ENCODE measurements at places on chromosomes 3 and 15.
A peak's percentile ranks its signal among the peaks of the same experiment; 100 is the strongest.

DNA sequence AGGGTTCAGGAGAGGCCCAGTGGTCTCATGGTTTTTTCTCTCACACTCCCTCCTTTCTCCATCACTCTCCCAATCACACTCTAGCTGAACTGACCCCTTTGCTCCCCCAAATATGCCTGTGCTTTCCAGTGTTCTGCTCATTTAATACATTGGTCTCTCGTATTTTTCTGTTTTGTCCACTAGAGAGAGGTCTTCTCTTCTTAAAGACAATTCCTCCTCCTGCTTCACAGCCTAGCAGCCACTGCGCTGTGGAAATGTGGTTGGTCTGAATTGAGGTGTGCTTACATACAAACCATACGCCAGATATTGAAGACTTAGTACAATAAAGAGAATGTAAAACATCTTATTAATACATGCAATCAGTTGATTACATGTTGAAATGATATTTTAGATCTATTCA is 60.6 kb upstream of the XCR1 start:
- no peak for DNase-seq

GRCh38 chr3:155676252-155676981 is 68.5 kb downstream of the PLCH1 start:
- DNase-seq, result no peak

GRCh38 chr15:39127151-39127790 is 453.6 kb upstream of the THBS1 start:
- DNase-seq, result no peak

GRCh38 chr3:37400355-37400754 is 226.0 kb upstream of the LRRFIP2 start:
- no peak for DNase-seq

- DNase-seq, result no peak
Measured at GRCh38 chr15:64985366-64986033, 4.2 kb downstream of the SPG21 start.

GRCh38 chr3:171123915-171124314 is 97.4 kb upstream of the SLC2A2 start:
- no peak for DNase-seq

DNA sequence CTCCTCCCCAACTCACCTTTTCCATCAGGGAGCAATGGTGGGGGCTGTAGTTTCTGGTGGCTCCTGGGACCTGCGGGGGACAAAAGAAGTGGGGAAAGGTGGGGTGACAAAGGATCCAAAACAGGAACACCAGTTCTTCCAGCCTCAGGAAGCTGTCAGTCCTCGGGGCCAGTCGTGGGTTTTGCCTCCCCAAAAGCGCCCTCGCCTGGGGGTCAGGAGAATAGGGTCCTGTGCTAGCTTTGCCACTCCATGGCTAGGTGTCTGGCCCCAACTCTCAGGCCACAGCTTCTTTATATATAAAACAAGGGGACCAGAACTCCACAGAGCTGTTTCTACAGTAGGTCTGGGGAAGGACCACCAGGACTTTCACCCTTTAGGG is 4.0 kb downstream of the CCDC9B start:
- DNase-seq, result no peak

DNA sequence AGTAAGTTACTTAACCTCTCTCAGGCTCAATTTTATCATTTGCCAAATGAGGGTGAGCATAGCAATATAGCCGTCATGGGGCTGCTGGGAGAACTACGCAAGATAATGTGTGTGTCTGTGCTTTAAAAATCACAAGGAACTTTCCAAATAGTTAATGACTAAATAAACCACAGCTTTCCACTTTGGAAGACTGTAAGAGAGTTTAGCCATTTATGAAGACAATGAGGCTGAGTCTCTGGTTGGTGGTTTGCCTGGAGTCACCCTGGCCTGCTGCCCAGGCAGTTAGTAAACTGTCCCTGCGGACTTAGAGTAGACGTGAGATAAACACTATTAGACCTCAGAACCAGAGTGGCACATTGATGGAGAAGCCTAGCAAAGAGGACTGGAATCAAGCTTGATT is 357.7 kb downstream of the CLSTN2 start:
- no peak for DNase-seq

DNA sequence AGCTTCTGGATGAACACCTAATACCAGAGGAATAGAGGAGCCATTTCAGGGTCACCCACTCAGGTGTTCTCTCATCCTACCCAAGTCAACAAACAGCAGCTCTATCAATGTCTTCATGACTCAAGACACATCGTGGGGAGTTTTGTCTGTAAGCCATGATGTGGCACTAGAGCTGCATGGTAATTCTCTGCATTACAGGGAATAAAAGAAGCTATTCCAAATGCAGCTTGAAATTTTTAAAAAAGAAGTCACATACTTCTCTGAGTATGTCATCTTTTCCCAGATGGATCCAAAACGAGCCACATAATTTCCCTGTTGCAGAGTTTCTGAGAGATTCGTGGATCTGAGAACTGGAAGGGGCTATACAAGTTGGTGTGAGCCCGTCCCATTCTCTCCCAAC is 6.1 kb upstream of the THSD4 start:
- DNase-seq, result no peak

GRCh38 chr15:98853617-98854420 is 153.8 kb downstream of the PGPEP1L start:
- no peak for DNase-seq

DNA sequence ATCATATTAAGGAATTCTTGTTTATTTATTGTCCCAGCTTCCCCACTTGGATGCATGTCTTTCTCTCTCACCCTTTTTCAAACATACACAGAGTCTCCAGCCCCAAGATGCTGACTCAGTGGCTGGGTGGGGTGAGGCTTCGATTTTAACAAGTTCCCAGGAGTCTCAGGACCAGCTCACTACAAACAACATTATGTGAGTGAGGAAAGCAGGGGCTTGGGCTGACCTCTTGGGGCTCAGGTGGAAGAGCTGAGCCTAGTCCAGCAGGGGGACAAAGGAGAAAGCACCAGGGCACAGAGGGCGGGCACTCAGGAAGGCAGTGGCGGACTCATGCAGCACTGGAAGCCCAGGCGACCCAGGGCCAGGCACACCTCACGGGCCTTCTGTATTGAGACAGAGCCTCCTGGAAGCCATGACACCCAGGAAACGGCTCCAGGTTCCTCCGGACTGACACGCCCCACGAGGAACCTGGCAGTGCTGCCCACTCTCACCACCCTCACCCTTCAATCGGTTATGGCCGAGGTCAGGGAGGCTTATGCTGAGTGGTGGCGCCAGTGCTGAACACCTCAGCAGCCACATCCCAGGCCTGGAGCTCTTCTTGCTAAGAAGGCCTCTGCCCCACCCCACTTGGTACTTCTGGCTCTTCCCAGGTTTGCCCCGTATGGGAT is 97.4 kb downstream of the LRIG1 start:
- no peak for DNase-seq

DNA sequence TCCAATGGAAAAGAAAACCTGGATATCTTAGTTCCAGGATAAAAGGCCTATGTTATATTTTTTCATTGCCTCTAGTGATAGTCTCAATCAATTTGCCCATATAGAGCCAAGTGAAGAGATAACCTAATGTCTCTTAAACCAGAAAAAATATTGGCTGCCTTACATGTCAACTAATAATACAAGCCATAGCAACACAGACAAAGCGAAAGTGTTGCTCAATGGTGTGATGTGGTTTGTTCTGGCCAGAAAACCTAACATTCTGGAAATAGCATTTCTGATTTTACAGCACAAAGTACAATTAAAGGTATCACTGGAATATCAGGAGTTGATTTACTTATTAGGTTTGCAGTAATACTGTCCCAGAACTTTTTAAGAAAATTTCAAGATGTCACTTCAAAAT is 101.5 kb downstream of the ATP8B4 start:
- no peak for DNase-seq

- DNase-seq, result no peak
Measured at GRCh38 chr3:139340784-139341183, 3.0 kb upstream of the MRPS22 start.

DNA sequence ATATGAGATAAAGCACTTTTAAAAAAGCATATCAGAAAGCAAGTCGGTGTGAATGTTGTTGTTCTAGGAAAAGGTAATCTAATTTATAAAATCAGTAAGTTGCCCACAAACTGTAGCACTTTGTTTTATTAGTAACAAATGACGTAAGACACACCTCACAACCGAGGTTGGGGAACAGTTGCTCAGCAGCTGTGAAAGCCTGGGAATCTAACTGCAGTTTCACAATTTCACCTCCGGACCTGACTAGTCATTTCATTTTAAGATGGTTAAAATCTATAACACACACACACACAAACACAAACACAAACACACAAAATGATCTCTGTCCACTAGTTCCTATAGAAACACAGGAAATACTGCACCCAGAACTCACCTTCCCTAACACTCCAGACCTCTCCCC is 406.7 kb upstream of the NR2F2 start:
- DNase-seq, result no peak

DNA sequence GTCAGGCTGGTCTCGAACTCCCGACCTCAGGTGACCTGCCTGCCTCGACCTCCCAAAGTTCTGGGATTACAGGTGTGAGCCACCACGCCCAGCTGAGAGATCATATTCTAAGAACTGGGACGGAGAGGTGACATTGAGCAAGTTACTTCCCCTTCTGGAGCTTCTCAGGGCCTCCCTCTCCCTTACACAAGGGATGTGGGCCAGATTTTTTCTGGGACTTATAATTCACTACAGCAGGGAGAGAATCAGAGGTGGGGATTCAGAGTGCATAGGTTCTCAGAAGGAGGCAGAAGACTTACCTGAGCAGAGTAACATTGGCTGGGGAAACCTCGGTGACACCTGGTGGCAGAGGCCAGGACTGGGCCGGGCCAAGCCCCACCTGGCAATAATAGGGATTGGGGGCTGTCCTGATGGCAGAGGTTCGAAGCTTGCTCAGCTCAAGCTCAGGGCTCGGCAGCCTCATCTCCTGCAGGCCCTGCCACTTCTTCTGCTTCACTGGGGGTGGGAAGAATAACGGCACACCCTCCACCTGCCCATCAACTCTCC is 6.8 kb downstream of the LTK start:
- DNase-seq, result no peak

GRCh38 chr3:133211856-133212255 is 173.7 kb downstream of the TMEM108 start:
- DNase-seq, result no peak

DNA sequence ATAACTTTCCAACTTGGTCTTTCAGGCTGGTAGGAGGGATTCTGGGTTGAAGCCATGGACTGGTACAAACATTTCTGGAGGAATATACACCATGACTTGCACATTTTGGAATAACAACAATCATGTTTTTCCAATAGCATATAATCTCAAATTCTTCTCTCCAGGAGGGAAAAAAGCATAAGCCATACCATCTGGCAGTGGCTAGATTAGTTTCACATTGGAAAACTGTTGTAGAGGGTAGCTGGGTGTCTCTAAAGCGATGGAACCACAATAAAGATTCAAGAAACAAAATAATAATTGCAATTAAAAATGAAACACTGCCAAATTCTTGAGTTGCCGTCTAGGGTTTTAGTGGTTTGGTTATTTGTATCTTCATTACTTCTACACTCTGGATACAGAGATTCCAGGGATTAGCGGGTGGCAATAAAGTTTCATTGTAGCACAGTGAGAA is 278.5 kb upstream of the RASGRP1 start:
- no peak for DNase-seq

DNA sequence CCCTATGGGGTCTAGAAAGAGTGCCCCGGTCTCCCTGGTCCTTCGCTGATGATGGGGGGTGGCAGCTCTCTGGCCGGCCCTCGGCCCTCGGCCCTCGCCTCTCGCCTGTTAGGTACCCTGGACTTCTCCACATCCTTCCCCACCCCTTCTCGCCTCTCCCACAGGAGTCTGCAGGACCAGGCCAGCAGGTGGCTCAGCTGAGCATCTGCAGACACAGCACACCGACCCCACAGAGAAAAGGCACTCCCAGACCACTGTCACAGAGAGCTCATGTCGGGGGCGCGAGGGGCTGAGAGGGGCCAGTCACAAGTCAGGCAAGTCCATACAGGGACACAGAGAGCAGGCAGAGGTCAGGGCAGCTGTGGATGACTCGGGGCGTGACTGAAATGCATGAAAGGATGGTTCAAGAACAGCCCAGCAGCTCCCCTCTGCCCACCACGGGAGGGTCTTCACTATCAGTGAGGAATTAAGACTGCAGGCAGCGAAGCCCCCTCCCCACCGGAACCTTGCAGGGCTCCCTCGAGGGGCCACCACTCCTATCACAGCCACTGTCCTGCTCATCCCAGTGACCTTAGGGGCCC is 181.7 kb upstream of the NSMCE3 start:
- DNase-seq, result no peak

- no peak for DNase-seq
Measured at GRCh38 chr3:168824107-168824506, 728.4 kb upstream of the GOLIM4 start.

DNA sequence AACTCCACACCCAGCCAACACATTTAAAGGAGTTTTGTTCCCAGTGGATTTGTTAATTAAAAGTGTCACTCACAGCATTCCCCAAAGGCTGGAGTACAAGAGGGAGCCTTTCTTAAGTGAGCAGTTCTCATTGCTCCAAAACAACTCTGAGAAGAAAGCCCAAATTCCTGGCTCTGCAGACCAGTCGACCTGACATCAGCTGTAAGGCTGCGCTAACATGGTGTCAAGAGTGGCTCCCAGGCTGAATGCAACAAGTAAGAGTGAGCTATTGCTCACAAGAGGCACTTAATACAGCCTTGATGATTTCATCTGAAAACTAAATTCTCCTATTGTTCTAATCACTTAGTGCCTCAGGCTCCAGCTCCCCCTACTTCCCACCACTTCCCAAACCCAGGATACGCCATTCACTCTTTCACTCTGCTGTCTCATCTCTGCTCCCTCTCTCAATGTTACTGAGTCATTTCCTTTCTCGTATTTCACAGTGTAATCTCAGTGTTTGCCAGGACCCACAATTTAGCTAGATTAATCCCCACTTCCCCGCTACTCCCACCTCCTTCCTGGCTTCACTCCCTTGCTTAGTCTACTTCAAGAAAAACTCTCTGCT is 81.8 kb downstream of the WWTR1 start:
- DNase-seq, result no peak

DNA sequence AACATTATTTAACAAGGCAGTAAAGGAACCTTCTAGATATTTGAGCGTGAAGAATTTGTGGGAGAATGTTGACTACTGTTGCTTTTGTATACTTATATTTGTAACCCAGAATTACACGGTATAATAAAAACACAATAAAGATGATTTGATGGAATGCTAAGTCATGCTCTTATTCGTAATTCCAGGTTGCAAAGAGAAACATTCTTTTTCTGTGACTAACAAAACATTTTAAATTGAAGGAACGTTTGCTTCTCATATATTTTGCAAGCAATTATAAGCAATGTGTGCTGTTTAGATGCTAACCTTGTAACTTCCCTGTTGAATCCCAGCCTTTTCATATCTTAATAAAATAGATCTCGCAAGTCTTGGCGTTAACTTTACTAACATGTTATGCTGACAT is 124.4 kb upstream of the CGNL1 start:
- DNase-seq, result no peak

GRCh38 chr3:170007031-170007663 is 30.6 kb upstream of the GPR160 start:
- DNase-seq, result peak; percentile 20
